CD4-positive, alpha-beta T cell treated with Interferon alpha-2 for 1 hour (primary cell): ENCODE measurements at places on chromosomes 5 and 9.
A peak's percentile ranks its signal among the peaks of the same experiment; 100 is the strongest.

DNA sequence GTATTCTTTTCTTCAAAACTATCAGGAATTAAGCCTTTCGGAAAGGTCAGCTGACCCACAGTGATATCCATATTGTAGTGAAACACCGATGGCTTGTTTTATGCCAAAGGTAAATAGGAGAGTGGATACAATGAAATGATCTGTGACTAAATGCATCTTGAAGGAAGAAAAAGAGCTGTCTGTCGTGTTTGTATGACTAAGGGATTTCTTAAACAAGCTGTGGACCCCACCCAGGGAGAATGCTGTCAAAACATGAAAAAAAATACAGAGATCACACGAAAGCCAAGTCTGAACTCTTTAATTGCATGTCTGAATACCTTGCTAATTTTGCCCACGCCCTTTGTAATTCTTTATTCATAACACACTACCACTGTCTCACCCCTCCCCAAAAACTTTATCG, 286.4 kb upstream of the WWC1 start:
- DNase-seq = no peak

- peak; percentile 15 for DNase-seq
Observed at GRCh38 chr5:133612249-133612860, at the start of gene FSTL4. FSTL4 (minus strand) TSS chr5:133612541.

GRCh38 chr9:13332571-13332970, 53.1 kb upstream of the MPDZ start:
- no peak for DNase-seq

GRCh38 chr5:9409413-9409960, 136.4 kb downstream of the SEMA5A start:
- no peak for DNase-seq

DNA sequence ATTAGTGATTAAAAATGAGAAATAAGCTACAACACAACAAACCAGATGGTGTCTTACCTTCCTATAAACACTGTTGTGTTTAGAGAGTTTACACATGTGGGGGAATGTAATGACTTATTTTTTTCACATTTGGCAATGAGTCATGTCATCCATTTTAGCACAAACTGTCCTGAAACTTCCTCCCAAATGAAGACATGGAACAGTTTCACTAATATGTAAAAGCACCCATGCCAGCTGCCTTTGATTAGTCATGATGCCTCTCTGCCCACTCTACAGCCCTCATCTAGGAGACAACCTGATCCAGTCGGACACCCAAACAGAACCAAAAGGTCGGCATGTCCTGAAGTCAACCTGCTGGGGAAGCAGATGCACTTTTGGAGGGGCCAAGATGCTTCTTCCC, 98.2 kb downstream of the SEMA5A start:
- DNase-seq = no peak

- no peak for DNase-seq
Observed at GRCh38 chr9:105360344-105360743, 87.5 kb upstream of the FSD1L start.

DNA sequence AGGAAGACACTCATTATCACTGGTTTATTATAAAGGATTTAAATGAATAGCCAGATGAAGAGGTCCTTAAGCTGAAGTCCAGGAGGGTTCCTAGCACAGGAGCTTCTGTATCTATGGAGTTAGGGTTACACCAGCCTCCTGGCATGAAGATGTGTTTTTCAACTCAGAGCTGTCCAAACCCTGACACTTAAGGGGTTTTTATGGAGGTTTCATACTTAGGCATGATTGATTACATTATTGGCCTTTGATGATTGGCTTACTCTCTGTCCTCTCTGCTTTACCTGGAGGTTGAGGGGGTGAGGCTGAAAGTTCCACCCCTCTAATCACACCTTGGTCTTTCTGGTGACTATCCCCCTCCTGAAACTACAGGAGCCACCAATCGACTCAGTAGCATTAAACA, 84.9 kb upstream of the ZNF169 start:
- DNase-seq = no peak

- DNase-seq = peak; percentile 17
Observed at GRCh38 chr9:129550199-129550839, 70.6 kb downstream of the C9orf50 start.

GRCh38 chr5:54148858-54149257, 161.5 kb downstream of the ARL15 start:
- no peak for DNase-seq

GRCh38 chr9:78288214-78288892, 8.6 kb upstream of the PSAT1 start:
- no peak for DNase-seq

DNA sequence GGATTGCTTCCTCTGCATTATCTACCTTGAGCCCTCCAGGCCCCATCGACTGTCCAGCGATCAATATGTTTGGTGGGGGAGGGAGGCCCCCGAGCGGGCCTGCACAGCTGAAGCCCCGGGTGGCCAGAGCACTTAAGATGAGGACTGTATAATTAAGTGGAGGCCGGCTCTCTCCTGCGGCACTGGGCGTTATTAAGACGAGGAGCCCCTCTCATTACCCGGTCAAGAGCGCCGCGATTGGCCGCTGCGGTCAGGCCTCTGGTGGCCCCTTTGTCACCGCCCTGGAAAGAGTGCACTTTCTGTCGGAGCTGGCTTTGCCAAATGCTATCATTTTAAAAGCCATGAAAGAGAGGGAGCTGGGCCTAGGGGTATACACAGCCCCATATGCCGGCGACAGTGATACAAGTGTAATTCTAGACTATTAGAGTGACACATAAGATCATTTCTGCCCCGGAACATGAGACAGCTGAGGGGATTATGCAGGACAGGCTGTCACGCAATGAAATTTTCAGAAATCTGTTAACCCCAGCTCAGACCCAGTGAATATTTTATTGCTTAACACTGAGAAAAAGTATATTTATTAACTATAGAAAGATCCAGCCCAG, 106.3 kb upstream of the IRX1 start:
- DNase-seq = no peak

GRCh38 chr5:124021066-124021641, 509.2 kb downstream of the CSNK1G3 start:
- no peak for DNase-seq

- no peak for DNase-seq
Observed at GRCh38 chr5:66561256-66561990, 34.8 kb upstream of the MAST4 start.

DNA sequence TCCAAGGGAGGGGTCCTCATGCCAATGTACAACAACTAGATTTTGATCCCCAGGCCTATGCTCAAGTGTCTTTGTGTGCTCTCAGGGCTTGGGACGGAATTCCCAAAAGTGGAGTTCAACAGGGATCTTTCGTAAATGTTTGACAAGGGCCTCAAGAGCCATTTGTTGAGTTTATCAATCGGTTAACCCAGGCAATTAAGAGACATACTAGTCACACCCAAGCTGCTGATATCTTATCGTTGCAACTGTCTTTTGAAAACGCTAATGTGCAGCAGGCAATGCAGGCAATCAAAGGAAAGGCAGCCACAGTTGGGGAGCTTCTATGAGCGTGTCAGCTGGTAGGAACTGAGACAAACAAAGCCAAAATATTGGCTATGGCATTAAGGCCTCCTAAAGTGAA, 161.2 kb downstream of the CPLANE1 start:
- no peak for DNase-seq

DNA sequence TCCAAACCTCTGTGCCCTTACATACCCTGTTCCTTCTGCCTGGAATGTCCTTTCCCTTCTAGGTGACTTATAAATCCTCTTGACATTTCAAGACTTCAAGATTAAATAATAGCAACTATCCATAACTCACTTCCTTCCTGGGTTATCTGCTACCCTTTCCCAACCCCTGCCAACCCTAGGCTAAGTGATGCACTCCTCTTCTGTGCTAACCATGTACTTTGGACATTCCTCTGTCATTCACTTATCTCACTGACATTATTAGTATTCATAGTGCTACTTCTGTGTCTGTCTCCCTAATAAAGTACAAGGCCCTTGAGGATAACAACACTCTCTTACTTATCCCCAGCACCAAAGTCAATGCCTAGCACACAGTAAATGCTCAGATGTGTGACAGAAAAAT, 307.1 kb downstream of the ENC1 start:
- DNase-seq = no peak

GRCh38 chr5:180141068-180141660, 67.8 kb downstream of the RASGEF1C start:
- DNase-seq = no peak

DNA sequence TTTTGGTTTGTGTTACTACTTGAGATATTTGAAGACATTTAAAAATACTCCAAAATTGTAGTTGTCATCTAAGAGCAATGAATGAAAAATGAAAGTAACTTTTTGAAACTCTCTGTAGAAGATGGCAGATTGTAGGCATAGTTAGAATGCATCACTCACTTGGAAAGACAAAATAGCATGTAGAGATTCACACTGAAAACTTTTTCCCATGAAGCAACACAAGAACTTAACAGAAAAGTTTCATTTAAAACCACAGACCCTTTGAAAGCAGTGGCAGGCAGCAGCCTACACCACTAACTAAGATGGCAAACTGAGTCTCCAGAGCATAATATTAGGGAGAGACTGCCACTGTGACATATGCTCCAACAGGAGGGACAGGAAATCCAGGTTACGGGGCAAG, 18.9 kb upstream of the FAM174A start:
- DNase-seq = no peak

DNA sequence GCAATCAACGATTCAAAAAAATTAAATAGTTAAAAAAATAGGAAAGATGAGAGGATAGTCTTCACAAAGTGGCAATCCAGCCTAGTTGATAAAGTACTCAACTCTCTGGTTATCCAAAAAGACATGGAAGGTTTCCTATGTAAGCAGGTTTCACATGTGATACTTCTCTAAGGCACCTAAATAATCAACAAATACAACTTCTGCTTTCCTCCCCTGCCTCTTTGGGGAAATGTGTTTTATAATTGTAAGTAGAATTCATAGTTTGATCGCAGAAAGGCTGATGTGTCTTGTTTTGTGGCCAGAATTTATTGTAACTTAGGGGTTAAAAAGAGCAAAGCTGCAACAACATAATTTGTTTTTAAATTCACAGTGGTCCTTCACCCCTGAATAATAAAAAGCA, 855.5 kb upstream of the DMAC1 start:
- DNase-seq = no peak

DNA sequence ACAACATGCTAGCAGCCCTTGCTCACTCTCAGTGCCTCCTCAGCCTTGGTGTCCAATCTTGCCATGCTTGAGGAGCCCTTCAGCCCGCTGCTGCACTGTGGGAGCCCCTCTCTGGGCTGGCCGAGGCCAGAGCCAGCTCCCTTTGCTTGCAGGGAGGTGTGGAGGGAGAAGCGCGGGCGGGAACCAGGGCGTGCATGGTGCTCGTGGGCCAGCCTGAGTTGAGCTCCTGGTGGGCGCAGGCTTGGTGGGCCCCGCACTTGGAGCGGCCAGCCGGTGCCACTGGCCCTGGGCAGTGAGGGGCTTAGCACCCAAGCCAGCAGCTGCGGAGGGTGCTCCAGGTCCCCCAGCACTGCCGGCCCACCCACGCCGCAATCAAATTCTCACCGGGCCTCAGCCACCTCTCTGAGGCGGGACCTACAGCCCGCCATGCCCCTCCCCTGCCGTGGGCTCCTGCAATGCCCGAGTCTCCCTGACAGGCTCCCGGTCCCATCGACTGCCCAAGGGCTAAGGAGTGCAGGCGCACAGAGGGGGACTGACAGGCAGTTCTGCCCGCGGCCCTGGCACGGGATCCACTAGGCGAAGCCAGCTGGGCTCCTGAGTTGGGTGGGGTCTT, 333.5 kb downstream of the KCNN2 start:
- no peak for DNase-seq

DNA sequence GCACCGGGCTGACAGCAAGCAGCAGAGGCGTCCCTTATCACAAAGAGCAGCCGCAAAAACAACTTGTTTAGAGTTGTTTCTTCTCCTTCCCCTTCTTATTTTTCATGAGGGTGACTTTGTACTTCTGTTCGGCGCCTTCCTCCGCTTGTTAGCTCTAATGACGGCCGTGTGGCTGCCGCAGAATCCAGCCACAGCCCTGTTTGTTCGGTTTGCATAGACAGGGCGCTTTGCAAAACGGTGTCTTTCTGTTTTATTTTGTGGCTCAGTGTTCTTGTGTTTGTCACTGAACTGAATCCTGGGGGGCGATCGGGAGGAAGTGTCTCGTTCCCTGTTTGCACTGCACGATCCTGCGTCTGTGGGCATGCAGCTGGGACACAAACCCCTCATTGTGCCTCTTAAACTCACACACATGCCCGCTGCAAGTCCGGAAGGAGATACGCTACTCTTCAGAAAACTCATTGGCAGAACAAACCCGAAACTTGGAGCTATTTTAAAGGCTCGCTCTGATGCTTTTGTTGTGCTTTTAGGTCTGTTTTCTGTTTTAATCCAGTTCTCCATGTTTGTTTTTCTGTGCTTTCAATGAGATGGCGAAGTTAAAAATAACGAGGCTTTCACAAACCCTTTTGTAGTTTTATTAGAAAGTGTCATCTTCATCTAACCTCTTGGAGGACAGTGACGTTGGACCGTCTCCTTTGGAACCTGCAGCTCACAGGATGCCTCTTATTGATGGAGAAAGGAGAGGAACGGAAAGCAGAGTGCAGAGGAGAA, 213.9 kb downstream of the IRX2 start:
- no peak for DNase-seq

DNA sequence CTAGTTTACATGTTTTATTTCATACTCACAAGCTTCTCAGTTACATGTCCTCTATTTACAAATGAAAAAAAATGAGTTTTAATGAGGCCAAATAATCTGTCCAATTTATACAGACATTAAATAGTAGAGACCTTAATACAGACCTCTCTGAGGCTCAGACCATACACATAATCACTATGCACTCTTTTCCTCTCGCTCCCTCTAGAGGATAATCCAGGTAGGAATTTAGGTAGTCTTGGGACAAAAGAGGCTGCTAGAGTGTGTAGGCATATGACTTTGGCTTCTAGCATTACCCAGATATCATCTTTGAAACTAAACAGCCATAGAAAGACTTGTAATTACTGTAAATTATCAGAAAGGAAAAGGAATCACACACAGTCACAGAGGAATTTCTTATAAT, 444.7 kb downstream of the HINT1 start:
- DNase-seq = no peak

DNA sequence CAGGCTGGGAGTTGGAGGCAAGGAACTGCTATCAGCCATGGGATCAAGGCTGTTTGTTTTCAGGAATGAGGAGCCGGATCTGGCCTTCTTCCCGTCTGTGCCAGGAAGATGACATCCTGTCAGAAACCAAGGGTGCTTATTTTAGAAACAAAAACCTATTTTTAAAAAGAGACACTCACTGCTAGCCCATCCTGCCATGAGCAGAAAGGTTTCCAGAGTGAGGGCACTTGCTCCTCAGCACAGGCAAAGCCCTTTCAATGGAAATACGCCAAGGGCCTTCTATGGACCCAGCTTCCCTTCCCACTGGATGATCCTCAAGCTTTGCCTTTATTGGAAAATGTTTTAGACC, 132.6 kb upstream of the FSTL4 start:
- DNase-seq = no peak

DNA sequence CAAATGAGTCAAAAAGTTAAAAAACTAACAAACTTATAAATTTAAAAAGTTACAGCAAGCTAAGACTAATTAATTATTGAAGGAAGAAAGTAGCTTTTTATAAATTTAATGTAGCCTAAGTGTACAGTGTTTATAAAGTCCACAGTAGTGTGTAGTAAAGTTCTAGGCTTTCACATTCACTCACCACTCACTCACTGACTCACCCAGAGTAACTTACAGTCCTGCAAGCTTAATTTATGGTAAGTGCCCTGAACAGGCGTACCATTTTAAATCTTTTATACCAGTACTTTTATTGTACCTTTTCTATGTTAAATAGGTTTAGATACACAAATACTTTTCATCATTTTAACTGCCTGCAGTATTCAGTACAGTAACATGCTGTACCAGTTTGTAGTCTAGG, 80.0 kb upstream of the C9orf72 start:
- no peak for DNase-seq

GRCh38 chr5:79806741-79807140, 117.1 kb downstream of the CMYA5 start:
- no peak for DNase-seq
